ENCODE measurements at places on chromosomes 13 and 19. TPM values are rescaled to one million over a fixed set of nuclear protein-coding genes. Genes with fewer than 3 reads are reported as not detected.

The ADM5 gene
- 1.4 TPM for total RNA-seq

The MEDAG gene
- total RNA-seq, result 1.8 TPM

The KLK6 gene
- total RNA-seq, result 0.38 TPM

DNA sequence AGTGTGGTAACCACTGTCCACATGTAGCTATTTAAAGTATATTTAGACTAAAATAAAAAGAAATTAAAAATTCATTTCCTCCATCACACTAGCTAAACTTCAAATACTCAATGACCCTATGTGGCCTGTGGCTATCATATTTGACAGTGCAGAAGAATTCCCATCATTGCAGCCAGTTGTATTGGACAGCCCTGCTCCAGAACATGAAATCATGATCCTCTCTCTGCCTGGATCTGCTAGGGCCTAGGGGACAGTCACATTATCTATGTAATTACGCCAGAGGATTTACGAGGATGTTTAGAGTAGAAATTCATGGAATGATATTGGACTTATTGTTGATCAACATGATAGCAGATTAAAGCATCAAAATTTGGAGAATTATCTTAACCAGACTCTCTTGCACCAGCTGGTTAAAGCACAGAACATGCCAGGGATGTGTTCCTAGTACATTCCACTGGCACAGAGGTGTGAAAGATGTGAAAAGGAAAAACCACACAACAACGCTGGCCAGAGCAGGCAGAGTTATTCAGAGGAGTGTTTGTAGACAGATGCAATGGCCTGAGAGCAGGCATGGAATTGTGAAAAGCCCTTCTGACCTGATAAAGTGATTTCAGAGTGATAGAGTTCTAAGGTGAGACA is 108.9 kb upstream of the STARD13 start:
- DNase-seq, result no peak

DNA sequence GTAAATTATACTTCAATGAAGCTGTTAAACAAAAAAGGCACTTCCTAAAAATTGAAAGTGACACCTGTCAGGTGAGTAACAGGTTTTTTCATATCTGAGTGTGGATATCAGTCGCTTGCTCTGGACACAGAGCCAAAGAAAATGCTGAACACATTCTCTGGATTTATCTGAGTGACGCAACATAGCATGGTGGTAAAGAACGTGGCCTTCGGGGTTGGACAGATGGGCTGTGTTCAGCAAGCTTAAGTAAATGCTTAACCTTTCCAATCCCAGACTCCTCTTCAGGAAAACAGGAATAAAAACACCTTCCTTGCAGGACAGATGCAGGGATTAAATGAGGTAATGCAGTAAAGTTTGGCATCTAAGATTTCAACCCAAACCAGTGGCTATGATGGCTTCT is 132.0 kb downstream of the FOXO1 start:
- no peak for DNase-seq
